Kidney epithelial cell (primary cell): ENCODE measurements at places on chromosomes 4 and X. TPM values are rescaled to one million over a fixed set of nuclear protein-coding genes. Genes with fewer than 3 reads are reported as not detected.

HSFX4 gene
- total RNA-seq: not detected in 2 replicates

TMEM31 gene
- not detected in 2 replicates for total RNA-seq

RIPPLY1 gene
- total RNA-seq: not detected in 2 replicates

GAB1 gene
- 14.9 and 17.2 TPM in 2 replicates for total RNA-seq

PPP2R3B gene
- 17.7 and 29.0 TPM in 2 replicates for total RNA-seq

FAM53A gene
- 1.1 and 5.2 TPM in 2 replicates for total RNA-seq

EDA2R gene
- 12.6 and 14.2 TPM in 2 replicates for total RNA-seq

TEX13D gene
- total RNA-seq: not detected in 2 replicates

CXCL8 gene
- total RNA-seq: 69.1 and 76.9 TPM in 2 replicates

XPNPEP2 gene
- not detected in 2 replicates for total RNA-seq

SNCA gene
- 7.6 and 8.7 TPM in 2 replicates for total RNA-seq

PCDH7 gene
- total RNA-seq: 8.2 and 9.7 TPM in 2 replicates

DNA sequence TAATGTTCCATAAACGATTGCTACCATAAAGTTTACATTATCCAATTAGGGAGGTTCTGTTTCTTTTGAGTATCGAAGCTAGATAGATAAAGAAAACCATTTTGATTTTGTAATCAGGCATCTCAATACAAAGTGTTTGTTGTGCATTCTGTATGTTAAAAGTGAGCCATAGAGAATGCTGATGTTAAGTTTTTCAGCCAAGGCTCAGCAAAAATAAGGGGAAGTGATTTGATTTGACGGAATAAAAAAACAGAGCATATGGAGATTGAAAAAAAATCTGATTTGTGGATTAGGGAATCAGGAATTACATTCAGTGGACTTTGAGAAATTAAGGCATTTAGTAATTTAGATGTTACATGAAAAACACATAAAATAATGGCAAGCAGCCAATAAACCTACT lies 314.8 kb downstream of the PPP3CA start:
- no peak for DNase-seq

DNA sequence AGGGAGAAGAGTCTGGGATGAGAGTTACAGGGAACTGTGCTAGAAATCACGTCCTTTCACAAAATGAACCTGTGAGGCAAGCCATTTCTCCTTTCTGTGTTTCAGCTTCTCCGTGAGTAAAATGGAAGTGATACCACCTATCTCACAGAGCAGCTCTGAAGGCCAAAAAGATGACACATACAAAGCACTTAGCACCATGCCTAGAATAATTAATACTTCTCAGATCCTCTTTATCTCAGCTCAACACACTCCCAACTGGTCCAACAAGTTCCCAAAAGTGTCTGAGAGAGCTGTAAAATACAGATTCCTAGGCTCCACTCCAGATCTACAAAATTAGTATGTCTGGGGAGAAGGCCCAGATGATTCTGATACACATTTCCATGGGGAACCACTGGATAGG lies 38.3 kb downstream of the LHFPL1 start:
- DNase-seq: no peak

DNA sequence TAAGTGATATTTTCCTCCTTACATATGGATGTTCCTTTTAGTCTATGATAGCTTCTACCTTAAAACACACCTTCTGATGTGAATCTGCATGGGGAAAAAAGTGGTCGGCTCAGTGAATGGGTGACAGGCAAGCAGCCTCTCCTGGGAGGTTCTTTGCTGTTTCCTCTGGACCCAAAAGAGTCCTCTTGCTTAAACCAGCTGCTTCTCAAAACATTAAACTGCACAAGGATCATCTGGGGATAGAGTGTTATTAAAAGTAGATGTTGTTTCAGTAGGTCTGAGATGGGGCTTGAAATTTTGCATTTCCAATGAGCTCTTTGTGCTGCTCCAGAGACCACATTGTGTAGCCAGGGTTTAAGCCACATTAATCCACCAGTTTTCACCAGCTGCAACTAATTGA lies 452.9 kb downstream of the IL1RAPL1 start:
- no peak for DNase-seq

- DNase-seq: no peak
Observed at GRCh38 chrX:66815227-66815626, 176.3 kb upstream of the EDA2R start.

DNA sequence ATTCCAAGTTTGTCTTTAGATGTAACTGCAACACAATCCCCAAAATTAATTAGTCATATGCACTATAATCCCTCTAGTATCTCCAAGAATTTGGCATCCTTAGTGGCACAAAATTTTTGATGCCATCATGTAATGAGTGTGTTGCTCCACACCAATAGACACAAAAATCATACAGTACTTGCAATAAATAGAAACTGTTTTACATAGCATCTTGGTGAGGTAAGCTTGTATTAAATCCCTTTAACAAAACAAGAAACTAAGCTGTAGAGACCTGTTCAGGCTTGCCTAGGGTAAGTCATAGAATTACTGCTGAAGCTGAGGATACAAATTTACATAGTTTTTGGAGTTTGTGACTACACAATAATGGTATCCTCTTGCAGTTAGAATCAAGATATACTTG lies 64.5 kb upstream of the PRSS12 start:
- DNase-seq: no peak

DNA sequence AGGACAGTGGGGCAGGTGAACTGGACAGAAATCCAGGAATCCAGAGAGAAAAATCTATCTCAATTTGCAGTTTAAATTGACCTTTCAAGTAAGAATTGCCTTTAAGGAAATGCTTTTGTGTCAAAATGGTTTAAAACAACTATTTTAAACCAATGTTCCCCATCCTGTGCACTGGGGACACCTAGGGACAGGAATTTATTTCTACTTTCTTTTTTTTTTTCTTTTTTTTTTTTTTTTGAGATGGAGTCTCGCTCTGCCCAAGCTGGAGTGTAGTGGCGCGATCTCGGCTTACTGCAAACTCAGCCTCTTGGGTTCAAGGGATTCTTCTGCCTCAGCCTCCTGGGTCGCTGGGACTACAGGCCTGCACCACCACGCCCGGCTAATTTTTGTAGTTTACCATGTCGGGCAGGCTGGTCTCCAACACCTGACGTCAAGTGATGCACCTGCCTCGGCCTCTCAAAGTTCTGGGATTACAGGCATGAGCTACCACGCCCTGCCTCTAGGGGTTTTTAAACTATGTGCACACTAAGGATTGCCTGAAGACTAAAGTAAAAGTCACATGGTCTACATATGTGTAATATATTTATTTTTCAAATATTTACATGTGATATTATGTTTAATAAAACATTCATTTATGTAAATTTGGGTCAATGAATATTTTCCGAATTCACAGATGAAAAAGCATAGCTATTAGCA lies 1213.4 kb downstream of the STIM2 start:
- DNase-seq: no peak

- DNase-seq: no peak
Observed at GRCh38 chr4:119955256-119955655, 111.4 kb downstream of the MAD2L1 start.

DNA sequence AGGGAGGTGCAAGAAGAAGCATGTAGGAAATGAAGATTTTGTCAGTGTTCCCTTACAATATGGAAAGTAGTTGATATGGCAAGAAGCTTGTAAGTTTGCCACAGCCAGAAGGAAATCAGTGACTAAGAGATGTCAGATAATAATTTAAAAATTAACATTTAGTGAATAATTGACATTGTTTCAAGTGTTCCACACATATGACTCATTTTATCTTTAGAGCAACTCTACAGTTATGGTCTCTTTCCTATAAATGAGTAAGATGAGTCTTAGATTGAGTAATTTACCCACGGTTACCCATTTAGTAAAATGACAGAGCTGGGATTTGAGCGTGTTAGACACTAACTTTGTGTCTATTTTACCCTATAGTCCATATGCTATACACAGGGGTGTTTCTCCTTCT lies 300.3 kb upstream of the IRS4 start:
- no peak for DNase-seq

DNA sequence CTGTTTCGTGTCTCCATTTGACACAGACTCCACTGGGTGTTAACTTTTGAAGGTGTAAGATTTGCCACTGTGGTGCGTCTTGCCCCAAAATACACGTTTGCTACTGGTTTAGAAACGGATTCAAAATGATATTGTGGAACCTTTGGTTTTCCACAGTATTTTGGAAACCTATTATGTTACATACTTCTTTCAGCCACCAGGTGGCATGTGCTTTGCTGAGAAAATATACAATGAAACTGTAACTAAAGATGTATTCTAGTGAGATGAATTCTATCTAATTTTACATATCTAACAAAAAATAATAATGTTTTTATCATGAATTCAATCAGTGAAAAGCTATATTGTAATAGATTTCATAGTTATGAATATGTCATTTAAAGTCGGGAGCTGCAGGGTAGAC lies 28.4 kb upstream of the SLITRK4 start:
- no peak for DNase-seq

- no peak for DNase-seq
Observed at GRCh38 chr4:56210397-56210796, 176.9 kb downstream of the AASDH start.

- no peak for DNase-seq
Observed at GRCh38 chrX:17192106-17192505, 182.9 kb upstream of the NHS start.

- DNase-seq: no peak
Observed at GRCh38 chr4:171430495-171430894, 382.7 kb upstream of the GALNTL6 start.

GRCh38 chrX:136310411-136310810 lies 9.6 kb downstream of the ADGRG4 start:
- DNase-seq: no peak

DNA sequence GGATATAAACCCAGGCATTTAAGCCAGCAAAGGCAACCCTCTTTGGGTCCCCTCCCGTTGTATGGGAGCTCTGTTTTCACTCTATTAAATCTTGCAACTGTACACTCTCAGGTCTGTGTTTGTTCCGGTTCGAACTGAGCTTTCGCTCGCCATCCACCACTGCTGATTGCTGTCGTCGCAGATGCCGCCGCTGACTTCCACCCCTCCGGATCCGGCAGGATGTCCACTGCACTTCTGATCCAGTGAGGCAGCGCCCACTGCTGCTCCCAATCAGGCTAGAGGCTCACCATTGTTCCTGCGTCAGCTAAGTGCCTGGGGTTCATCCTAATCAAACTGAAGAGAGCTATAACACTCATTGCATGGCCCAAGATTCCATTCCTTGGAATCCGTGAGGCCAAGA lies 49.2 kb downstream of the ENOPH1 start:
- no peak for DNase-seq

- no peak for DNase-seq
Observed at GRCh38 chr4:127533028-127533700, 99.6 kb upstream of the INTU start.

GRCh38 chr4:169005453-169006099 lies 4.5 kb downstream of the CBR4 start:
- no peak for DNase-seq

GRCh38 chr4:83054928-83055327 lies 19.9 kb downstream of the COPS4 start:
- DNase-seq: no peak

GRCh38 chr4:111228874-111229273 lies 606.0 kb upstream of the PITX2 start:
- peak; percentile 51 for DNase-seq

DNA sequence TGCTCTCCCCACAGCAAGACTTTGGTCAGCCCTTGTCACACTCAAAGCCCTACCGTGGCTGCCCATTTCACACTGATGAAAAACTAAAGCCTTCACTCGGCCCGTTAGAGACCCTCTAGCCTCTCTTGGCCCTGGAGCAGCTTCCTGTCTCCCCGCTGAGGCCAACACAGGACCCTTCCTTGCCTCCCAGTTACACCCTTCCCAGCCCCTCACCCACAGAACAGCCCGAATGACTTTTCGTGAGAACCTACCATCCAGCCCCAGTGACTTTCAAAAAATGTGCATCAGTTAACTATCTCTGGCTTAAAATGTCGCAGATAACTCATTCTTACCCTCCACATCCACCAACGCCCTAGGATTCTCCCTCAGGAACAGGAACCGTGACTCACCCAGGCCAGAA lies 756 bp upstream of the TAF9B start:
- DNase-seq: no peak

DNA sequence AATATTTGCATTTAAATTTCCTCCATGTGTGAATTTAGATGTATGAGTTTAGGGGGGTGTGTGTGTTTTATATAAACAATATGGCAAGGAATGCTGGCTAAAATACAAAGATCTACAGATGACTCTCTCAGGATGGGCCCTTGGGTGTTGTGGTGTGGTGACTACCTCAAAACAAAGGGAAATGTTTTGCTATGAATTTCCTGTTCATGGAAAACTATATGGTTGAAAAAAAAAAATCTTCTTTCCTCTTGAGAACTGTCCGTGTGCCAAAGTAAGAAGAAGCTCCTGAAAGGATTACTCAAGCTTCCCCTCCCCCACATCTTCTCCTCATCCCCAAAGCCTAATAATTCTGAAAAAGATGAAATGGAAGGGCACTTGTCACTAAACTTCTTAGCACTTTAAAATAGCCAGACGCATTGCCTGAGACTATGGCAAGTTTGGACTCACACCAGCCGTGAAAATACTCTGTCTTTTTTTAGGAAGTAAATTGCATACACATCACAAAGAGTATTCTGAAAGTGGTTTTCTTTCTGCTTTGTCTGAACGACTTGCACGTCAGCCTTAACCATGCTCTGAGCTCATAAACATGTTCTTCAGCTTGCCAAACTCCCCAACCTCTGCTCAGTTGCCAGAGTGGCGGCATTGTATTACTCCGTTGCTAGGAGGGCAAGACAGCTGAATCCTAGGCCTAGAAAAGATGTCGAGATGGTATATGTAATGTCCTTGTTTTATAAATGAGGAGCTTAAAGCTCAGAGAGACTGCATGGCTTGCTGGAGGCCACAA lies 250.4 kb upstream of the JADE1 start:
- DNase-seq: no peak

DNA sequence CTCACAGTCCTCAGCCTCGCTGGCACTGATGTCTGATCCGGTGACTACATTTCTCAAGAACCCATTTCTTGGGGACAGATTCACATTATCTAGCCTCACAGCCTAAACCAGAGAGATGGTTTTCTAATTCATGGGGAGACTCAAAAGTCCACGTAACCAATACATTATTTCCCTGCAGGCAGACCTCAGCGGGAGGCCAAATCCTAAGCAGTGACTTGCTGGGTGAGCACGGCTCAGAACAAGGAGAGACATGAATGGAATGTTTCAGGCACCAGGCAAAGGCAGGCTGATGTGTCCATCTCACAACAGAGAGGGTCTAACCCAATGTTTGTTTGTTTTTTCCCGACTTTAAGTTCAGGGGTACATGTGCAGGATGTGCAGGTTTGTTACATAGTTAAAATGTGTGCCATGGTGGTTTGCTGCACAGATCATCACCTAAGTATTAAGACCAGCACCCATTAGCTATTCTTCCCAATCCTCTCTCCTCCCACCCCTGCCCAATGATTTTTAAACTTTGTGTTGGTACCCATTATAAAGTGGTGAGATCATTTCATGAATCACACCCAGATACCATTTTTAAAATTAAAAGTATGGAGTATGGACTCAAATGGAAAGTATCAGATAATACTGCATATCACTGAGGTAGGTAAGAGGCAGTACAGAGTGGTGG lies 53.3 kb downstream of the SCD5 start:
- DNase-seq: peak; percentile 32

GRCh38 chrX:7586126-7586525 lies 256.8 kb upstream of the VCX start:
- DNase-seq: no peak
